Suprapubic skin (tissue), 4 donors: ENCODE measurements at places on chromosomes 1 and 21. TPM values are rescaled to one million over a fixed set of nuclear protein-coding genes. Genes with fewer than 3 reads are reported as not detected.

DNA sequence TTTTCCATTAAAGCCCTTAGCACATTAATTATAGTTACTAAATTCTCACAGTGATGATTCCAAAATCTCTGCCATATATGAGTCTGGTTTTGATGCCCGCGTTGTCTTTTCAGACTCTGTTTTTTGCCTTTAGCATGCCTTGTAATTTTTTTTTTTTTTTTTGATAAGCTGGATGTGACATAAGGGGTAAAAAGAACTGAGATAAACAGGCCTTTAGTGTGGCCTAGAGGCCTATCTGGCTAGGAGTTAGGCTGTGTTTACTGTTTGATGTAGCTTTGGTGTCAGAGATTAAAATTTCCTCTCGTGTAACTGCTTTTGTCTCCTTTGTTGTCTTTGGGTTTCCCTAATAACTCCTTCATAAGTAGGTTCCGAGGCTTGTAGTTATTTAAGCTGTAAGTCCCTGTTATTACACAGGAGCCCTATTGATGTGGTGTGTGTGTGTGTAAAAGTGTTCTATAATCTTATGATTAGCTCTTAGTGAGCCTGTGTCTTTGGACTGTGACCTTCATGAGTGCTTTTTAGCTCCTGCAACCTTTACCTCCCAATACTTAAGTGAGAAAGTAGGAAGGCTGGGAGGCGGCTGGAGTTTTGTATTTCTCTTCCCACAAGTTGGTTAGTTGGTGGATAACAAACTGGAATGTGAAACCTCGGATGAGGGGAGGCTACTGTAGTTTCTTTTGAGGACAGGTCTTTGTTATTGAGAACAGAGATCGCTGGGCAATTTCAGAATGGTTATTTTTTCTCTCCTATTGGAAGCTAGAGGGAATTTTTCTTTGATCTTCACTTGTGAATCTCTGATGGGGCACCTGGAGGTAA lies 19.3 kb downstream of the HS2ST1 start:
- no peak for DNase-seq

DNA sequence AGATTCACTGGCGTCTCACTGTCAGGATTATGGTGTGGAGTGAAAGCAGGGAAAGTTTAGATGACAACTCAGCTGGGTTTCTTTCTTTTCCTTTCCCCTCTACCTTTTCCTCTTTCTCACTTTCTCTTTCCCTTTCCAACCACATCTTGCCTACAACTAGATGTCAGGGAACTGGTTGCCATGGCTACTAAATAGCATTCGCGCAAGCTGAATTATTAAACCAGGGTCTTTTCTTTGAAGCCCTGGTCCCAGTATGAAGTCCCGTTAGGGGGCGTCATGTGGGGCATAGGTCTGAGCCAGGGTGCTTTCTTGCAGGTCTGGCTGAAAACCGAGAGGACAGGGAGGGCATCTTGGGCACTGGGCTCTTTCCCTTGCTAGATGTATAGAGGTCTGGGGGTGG lies 168.4 kb upstream of the CACNA1E start:
- no peak for DNase-seq

DNA sequence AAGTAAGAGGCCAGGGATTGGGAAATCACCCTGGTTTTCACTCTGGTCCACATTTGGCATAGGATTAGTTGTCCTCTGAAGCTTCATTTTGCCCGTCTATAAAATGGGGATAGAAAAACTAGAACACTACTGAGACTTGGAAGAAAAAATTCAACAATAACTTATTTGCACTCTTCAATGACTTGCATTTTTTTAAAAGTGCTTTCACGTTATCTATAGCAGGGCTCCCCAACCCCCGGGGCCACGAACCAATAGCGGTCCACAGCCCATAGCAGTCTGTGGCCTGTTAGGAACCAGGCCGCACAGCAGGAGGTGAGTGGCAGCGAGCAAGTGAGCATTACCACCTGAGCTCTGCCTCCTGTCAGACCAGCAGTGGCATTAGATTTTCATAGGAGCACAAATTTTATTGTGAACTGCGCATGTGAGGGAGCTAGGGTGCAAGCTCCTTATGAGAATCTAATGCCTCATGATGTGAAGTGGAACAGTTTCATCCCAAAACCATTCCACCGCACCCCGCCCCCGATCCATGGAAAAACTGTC lies 2.8 kb downstream of the KIAA1614 start:
- no peak for DNase-seq

DNA sequence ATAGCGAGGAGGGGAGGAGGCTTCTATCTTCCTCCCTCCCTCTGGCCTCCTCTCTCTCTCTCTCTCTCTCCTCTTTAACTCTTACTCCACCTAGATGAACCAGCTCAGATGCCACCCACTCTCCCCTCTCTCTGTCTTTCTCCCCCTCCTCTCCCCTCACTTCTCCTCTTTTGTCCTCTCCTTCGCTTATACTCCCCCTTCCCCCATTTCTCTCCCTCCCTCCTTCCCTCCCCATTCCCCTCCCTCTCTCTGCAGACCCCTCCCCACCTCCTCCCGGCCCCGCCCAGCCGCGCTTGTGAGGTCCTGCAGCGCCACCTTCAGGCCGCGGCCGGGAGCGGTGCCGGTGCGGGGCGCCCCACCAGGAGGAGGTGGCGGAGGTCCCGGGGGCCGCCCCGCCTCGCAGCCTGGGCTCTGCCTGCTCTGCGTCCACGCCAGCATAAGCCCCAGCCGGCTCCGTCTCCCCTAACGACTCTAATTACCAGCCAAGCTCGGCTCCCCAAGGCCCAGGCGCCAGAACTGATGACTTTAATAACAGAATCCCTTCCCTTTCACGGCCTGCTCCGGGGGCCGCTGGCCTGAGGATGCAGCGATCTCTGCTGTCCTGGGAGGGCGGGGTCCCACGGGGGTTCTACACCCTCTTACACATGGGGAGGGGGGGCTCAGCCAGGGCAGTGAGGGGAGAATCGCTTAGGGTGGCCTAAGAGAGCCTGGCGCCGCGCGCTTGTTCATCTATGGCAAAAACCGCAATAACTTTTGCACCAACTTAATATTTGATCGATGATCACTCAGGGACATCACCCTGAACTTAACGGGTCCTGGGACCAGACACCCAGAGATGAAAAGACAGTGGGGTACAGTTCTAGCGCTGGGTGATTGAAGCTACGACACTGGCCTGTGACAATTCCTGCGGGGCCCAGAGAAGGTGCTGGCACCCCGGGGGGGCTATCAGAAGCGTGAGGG lies 637.3 kb downstream of the MATN1 start:
- DNase-seq = no peak

GRCh38 chr1:182236651-182237077 lies 154.9 kb downstream of the GLUL start:
- DNase-seq = no peak

SPATA6 gene
- 44.2 TPM for total RNA-seq

GUCA2A gene
- not detected for total RNA-seq

DNA sequence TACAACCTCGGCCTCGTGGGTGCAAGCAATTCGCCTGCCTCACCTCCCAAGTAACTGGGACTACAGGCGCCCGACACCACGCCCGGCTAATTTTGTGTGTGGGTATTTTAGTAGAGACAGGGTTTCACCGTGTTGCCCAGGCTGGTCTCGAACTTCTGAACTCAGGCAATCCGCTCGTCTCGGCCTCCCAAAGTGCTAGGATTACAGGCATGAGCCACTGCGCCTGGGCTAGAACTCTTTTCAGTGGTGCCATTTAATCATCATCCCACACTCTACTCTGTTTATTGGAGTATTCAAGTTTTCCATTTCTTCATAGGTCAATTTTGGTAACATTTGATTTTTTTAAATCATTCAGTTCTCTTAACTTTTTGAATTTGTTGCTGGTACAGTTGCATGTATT lies 101.3 kb downstream of the DHRS3 start:
- DNase-seq = no peak

TRIM63 gene
- 1.5 TPM for total RNA-seq

- DNase-seq = no peak
These were observed 74.9 kb upstream of the BCL10 start for GRCh38 chr1:85351202-85351828.

RGS16 gene
- 0.76 TPM for total RNA-seq

- DNase-seq = no peak
These were observed 40.6 kb downstream of the STUM start for GRCh38 chr1:226589008-226589733.

GRCh38 chr1:112263453-112263852 lies 132.6 kb upstream of the CTTNBP2NL start:
- DNase-seq = no peak

TTF2 gene
- 27.9 TPM for total RNA-seq

HAO2 gene
- 6.6 TPM for total RNA-seq

DNA sequence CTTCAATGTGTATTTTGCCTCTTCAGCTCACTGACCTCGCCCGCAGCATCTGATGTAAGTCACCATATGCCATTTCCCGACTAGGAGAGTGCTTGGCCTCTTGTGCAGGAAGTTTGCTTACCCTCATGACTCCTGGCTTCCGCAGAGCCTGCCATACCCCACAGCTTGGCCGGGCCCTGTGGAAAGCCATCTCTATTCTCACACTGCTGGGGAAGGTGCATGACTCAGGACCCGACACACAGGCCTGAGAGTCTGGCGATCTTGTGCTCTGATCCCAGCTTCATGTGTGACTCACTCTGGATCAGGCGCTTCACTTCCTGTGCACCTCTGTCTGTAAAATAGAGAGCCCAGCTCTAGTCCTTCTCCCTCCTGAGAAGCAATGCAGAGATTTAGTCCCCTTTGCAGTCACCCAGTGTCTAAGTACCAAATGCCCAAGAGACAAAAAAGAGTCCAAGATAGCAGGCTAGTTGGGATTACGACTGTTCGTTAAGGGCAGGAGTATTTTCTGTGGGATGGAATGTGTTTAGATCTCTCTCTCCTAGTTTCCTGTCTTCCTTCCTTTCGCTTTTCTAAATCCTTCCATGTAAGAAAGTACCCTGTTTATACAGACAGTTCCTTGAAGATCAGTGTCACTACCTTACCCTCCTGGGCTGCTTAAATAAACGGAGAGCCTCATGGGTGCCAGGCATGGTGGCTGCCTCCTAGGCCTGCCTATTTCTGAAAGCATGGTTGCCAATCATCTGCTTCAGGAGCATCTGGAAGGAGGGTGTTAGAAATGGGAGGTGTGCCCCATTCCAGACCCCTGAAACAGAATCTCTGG lies 62.8 kb upstream of the KIF26B start:
- DNase-seq = peak; percentile 74

OLFML2B gene
- 4.0 TPM for total RNA-seq

ARMH1 gene
- total RNA-seq = 1.4 TPM

COL11A1 gene
- total RNA-seq = 1.6 TPM

SLAMF9 gene
- total RNA-seq = not detected

GRCh38 chr21:32406405-32406804 lies 6.1 kb upstream of the EVA1C start:
- no peak for DNase-seq

CRP gene
- not detected for total RNA-seq

DNA sequence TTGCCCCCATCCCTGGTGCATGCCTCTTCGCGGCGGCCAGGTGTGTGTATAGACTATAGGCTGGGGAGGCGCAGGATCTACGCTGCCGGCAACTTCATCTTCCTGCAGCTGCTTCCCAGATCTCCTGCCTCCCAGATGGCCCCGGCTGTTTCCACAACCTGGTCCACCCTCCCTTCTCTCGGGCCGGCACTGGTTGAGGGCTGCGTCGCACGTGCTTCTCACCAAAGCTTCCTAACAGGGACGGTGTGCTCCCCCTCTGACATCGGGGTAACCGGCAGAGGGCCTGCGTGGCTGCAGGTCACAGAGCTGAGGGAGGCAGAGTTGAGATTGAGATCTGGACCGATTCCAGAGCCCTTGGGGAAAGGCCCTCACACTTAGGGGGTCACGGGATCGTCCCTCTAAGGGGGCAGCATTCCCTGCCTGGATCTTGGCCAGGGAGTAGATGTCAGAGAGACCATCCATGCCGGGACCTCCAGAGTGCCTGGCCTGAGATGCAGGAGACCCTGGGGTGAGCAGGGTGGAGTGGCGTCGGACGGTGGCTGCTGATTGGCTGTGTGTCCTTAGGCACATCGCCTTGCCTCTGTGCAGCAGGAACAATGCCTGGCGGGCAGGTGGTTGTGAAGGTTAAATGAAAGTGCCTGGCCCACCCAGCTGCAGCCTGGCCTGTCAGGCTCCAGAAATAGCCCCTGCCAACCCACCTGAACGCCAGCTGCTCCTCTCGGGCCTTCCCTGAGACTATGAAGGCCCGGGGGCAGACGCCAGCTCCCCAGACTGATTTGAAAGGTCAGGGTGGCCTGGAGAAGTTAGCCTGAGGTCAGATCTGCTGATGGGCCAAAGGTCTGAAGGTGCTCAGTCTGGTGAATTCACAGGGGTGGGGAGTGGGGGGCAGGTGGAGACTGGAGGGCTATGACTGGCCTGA lies 6.1 kb upstream of the MASP2 start:
- no peak for DNase-seq

SHE gene
- total RNA-seq = 2.0 TPM

GRCh38 chr1:175893192-175893591 lies 149.8 kb upstream of the TNR start:
- DNase-seq = no peak

FAM110D gene
- total RNA-seq = 2.8 TPM

DNA sequence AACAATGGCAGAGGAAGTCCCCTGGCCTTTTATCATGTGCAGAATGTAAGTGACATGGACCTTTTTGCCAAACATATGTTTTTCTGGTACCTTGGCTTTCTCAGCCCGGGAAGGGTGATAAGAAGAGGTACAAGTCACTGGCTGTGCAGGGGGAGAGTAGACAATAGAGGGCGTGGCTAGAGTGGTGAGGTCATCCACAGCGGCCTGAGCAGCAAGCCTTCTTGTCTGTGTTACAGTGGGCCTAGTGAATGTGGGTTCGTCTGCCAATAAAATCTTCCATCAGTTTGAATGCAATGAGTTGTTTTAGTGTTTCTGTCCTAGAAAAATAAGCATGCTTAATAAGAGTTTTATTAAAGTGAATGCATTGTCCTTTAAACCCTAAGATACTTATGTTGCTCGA lies 59.0 kb upstream of the PGD start:
- no peak for DNase-seq

GRCh38 chr1:110605901-110606656 lies at the start of gene KCNA2:
TSS of gene KCNA2 (minus strand) at chr1:110606358. CDS start at chr1:110604782, 1,576 bp downstream.
- DNase-seq = peak; percentile 69

DNA sequence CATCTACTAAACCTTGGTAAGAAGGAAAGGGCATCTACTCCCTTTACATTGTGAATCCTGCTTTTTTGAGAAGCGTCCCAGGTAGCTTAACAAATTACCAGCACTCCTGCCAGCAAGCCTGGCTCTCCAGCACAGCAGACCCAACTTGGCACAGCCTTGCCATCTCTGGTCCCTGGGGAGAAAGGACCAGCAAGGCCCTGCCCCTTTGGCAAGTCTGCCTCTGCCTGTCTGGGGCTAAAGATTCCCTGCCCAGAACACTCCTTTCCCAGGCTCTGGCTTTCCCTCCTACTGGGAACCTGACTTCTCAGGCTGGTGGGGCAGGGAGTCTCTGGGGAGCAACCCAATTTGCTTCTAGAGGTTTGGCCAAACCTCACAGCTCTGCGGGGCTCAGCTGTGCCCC lies 68.5 kb downstream of the ATP2B4 start:
- DNase-seq = no peak

- no peak for DNase-seq
These were observed 57.5 kb upstream of the PRDM2 start for GRCh38 chr1:13642306-13643004.

HUNK gene
- 5.7 TPM for total RNA-seq
